ENCODE measurements at places on chromosomes 3 and 15.

GRCh38 chr15:68420186-68420684 lies 11.7 kb downstream of the ITGA11 start:
- no peak for DNase-seq

GRCh38 chr15:77440378-77440999 lies 19.8 kb downstream of the HMG20A start:
- DNase-seq = no peak

GRCh38 chr15:100201376-100202280 lies 140.1 kb downstream of the ADAMTS17 start:
- DNase-seq = peak; percentile 54

DNA sequence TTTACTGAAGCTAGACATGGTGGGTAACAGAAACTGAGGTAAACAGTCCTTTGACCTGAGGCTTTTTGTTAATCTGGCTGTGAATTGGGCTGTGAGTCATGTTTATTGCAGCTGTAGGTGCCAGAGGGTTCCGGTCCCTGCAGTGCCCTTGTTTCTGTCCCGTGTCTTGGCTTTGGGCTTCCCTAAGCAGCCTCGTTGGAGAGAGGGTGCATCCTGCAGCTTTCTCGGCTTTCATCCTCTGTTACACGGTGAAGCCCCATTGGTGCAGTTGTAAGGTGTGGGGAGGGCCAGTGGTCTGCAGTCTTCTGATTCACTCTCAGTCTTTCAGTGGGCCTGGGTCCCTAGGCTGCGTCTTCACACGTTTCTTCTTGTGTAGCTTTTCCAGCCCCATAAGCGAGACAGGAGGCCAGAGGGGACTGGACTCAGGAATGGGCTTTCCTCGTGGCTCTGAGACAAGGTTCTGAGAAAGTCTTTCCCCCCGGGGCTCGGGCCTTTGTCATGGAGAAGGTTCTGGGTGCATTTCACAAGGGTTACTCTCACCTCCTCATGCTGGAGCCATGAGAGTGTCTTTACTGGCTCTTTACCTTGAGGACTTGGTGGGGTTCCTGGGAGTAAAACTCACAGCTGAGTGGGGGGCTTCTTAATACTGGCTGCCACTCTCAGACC lies 33.1 kb downstream of the ASB7 start:
- no peak for DNase-seq

DNA sequence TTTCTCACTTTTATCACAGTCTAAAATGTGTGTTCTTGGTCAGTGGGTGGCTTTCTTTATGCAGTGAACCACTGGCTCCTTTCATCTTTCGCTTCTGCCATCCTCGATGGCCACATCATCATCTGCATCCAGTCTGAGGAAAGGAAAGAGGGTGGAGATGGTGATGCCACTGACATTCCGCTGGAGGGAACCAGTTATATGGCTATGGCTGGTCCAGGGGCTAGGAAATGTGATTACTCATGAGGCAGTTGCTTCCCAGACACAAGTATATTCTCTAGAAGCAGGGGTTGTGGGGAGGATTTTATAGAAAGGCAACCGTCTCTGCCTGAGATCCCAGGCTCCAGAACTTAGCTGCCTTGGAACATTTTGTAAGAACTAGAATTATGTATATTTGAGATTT lies 246.7 kb upstream of the AZI2 start:
- DNase-seq = no peak

DNA sequence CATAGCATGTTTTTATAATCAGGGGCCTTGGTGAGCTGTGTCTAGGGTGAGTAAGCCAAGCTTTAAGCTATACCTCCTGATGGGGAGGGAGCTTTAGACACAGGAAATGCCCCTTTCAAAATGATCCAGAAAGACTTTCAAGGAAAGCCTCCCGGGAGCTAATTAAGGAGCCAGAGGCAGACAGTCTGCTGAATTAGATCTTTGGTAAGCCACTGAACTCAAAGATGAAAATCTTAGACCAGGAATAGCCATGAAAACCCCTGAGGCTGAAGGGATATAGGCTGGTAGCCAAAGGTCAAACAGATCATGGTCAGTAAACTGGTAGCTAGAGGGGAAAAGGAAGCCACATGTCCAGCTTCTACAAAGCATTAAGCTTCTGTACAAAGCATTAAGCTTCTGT lies 42.7 kb upstream of the GAP43 start:
- no peak for DNase-seq

DNA sequence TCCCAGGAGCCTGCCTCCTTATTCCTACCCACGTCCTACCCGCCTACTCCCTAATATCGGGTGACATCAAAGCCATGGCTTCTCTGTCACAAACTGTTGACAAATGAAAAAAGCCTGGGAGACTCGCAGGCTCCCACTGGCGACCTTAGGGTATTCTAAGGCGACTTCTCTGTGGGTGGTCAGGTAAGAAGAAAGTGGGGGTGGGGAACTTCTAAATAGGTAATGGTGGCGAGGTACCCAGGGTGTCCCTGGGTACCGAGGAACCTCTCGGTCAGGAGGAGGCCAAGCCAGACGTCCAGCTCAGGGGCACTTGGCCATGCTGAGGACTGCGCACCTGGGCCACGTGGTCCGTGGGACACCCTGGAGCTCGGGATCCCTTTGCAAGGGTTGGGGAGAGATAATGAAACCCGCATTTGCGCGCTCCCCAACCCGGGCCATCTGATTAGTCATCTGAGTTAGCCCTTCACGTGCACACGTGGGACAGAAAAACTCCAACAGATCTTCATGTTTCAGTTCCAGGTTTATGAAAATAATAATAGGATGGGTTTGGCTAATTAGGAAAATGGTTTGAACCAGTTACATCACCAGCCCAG lies 78.2 kb downstream of the NR2F2 start:
- DNase-seq = no peak
